ENCODE measurements at places on chromosomes 6 and 20. TPM values are rescaled to one million over a fixed set of nuclear protein-coding genes. Genes with fewer than 3 reads are reported as not detected.

DNA sequence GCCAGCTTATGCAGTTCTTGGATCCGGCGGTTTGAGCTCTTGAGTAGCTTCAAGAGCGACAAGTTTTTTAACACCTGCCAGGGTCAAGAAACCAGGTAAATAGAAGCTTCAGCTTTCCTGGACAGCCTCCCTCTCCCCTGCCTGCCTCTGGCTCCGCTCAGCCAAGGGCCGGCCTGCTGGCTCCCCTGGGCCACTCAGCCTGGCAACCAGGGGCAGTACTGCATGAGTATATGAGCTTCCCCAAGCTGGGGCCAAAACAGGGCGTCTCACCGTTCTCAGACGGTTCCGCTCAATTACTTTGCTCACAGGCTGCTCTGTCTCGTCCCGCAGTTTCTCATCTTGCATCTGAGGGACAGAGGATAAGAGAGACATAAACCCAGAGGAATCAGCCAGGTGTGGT is 856 bp downstream of the TP53TG5 start:
- no peak for DNase-seq

- DNase-seq = no peak
Observed at GRCh38 chr20:8050157-8050837, 30.7 kb upstream of the TMX4 start.

- DNase-seq = no peak
Observed at GRCh38 chr6:97047473-97048201, 123.1 kb downstream of the KLHL32 start.

DNA sequence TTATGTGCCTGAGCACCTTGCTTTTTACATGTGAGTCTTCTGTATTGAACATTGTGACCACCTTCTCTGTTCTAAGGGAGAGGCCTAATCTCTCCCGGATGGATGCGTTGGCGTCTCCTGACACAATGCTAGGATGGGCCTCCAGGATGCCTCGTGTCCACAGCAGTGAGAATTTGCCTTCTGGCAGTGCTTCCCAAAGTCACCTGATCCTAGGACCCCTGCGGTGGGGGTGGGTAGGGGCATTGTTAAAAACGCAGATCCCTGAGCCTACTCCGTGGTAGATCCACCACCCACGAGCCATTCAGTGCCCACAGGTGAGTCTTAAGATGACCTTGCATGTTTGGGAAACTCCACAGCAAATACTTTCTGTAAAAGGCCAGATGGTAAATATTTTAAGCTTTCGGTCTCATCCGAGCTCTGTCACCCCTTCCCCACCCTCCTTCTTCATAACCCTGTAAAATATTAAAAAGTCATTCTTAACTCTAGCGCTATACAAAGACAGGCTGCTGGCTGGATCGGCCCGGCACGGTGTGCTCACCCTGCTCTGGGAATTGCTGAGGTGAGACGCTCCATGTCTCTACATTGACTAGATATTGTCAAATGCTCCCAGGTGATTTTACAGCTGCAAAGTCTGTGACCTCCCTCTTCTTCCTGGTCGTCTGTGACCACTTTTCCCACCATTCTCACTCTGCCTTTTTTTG is 106.7 kb upstream of the IYD start:
- DNase-seq = no peak

- no peak for DNase-seq
Observed at GRCh38 chr6:163397326-163397725, 17.2 kb upstream of the QKI start.

DNA sequence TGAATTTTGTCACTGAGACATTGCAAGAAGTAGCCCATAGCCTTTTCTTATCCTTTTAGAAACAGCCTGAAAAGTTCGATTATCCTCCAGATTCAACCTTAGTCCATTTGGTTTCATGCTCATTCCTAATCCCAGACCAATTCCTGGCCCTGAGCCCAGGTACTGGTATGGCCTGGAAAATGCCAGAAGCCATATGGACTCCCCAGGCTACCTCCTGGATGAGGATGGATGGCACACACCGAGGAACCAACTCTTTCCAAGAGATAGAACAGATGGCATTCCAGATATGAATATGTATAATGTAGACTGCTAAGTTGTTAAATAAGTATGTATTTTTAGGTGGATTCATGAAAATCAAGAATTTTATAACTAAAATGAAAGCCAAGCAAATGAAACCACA is 51.6 kb upstream of the SNAP25 start:
- no peak for DNase-seq

- no peak for DNase-seq
Observed at GRCh38 chr6:70196531-70196930, 106.4 kb downstream of the COL9A1 start.

- no peak for DNase-seq
Observed at GRCh38 chr6:125794342-125795137, 3.8 kb downstream of the NCOA7 start.

- no peak for DNase-seq
Observed at GRCh38 chr20:4138056-4138455, 122.7 kb upstream of the RNF24 start.

DNA sequence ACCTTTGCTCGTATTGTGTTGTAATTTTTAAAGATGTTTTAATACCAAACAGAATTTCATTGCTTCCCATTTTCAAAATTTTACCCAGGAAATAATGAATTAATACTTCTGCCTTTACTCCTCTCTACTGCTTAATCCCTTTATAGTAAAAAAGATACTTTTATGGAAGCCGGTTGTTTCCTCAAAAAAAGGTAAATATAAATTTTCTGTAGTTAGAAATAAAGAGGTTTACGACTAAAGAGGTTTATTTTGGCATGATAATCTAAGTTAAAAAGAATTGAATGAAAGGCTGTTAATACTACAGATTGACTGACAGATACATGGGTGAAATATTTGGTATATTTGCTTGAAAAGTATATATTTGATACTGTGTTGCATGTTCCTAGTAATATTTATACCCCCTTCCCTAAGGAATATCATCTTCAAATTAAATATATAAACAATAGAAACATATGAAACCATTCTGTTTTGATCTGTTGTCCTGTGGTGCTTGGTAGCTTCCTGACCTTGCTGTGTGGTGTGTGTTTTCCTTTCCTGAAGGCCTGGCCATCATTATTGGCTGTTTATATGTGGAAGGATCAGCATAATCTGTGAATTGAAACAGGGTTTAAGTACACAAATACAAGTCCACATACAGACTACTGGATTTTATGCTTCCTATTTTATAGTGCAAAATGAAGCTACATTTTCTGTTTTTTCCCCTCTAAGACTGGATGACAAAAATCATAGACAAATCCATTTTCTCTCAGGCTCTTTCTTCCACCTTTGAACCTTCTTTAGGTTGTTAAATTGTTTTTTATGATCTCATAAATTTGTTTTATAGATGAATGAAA is 2.3 kb downstream of the LIN28B start:
- no peak for DNase-seq

DNA sequence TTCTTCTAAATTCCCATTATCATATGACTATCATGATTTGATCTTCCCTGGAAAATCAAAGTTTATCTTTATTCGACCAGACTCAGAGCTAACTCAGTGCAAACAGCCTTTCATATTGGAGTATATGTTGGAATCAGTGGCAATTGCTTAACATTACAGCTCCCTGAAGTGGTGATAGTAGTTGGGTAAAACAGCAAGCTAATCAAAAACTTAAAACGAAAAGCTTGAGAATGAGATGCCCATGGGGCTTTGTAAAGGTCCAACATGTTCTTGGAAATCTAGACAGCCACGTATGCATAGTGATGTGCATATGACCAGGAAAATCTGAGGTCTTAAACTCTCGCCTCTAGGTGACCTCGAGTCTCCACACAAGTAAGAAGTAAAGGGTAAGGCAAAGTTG is 437.6 kb downstream of the KIF16B start:
- DNase-seq = no peak

DNA sequence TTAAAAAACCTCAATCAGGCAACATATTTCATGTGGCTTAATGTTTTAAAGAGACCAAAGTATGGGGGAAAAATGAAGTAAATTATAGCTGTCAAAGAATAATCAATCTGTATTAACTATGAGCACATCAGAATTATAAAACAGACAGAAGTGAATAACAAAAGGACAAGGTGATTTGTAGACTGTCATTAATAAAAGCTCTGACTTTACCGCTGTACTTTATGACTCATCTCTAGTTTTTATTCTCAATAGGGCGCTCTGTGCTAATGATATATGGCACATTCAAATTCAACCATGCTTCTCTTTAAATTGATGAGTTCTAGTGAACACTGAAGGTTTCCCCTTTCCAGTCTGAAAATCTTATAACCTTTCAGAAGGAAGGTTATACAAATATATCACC is 72.0 kb downstream of the PREP start:
- DNase-seq = no peak

Gene DAAM2
- 25.9 TPM for total RNA-seq

Gene PM20D2
- 26.2 TPM for total RNA-seq

Gene GGTLC1
- not detected for total RNA-seq

Gene IMPG1
- not detected for total RNA-seq

Data from gastrocnemius medialis (tissue), 4 donors.